ENCODE measurements at places on chromosomes 3 and 15.

GRCh38 chr3:49641921-49642707 lies 32.0 kb upstream of the APEH start:
- DNase-seq = no peak

- DNase-seq = no peak
These were observed 42.2 kb upstream of the POU1F1 start for GRCh38 chr3:87318617-87319021.

DNA sequence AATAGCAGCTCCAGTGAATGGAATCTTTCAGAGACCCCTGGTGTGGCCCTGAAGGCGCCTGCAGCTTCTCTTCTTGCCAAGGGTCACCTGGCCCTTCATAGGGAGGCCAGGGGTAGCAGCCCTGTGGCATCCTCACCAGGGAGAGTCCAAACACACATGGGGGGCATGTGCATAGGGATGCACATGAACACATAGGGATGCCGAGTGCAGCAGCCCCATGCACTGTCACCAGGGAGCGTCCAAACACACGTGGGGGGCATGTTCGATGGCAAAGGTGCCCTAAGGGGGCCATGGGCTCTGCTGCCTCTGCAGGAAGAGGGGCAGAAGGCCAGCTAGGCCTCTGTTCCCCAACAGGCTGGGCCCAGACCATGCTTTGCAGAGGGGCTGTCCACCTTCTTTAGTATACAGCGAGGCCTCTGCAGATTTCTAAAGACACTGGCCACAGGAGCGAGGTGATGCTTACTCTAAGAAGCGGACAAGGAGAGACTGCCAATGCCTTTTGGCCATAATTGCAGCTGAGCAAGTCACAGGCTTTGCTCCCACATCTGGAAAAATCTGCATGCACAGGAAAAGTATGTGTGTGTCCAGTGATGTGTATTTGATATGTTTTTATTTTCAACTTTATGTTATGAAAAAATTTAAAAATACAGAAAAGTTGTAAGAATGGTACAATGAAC lies 21.0 kb downstream of the ANAPC13 start:
- no peak for DNase-seq

DNA sequence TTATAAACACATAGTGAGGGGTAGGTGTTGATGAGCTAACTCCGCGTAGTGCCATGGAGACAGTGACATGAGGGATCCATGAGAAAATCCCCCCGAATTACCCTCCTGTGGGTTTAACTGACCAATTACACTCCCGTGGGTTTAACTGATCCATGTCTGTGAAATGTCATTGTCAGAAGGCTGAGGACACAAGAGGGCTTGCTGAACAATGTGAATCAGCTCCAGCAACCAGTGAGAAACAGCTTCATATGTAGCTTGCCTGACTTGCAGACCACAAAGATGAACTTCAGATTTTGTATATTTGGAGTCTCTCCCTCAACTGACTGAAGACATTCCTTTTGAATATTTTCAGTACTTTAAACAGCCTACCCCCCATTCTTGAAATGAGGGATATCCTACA lies 144.9 kb downstream of the FBN1 start:
- no peak for DNase-seq

DNA sequence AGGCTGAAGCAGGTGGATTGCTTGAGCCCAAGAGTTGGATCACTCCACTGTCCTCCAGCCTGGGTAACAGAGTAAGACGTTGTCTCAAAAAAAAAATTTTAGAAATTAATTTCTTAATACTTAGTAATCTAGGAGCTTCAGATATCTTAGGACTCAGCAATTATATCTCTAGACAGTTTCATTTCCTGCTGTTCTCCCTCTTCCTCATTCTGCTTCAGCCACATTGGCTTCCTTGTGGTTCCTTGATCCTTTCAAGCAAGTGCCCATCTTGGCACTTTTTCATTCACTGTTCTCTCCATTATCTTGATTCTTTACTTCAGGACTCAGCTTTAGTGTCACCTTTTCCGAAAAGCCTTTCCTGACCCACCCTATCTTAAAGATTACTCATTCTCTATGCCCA lies 22.5 kb downstream of the TMEM202 start:
- no peak for DNase-seq

- DNase-seq = no peak
These were observed 138.3 kb upstream of the TPM1 start for GRCh38 chr15:62904041-62904910.

DNA sequence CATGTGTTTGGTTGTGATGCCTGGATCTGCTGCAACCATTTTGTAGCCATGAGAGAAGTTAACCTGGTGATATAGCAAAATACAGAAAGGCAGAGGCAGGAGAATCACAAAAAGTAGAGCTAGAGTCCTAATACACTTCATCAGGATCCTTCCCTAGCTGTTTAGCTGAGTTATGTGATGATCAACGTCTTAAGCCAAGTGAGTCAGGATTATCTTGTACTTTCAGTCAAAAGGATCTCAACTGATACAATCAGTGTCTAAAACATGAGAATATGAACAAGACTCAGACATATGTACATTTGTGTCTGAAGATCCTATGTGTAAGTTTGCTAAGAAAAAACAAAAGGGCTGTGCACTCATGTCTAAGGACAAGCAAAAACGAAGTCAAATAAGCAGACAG lies 236.9 kb downstream of the NTRK3 start:
- no peak for DNase-seq

- DNase-seq = no peak
These were observed 23.2 kb upstream of the IGSF10 start for GRCh38 chr3:151483961-151484520.

DNA sequence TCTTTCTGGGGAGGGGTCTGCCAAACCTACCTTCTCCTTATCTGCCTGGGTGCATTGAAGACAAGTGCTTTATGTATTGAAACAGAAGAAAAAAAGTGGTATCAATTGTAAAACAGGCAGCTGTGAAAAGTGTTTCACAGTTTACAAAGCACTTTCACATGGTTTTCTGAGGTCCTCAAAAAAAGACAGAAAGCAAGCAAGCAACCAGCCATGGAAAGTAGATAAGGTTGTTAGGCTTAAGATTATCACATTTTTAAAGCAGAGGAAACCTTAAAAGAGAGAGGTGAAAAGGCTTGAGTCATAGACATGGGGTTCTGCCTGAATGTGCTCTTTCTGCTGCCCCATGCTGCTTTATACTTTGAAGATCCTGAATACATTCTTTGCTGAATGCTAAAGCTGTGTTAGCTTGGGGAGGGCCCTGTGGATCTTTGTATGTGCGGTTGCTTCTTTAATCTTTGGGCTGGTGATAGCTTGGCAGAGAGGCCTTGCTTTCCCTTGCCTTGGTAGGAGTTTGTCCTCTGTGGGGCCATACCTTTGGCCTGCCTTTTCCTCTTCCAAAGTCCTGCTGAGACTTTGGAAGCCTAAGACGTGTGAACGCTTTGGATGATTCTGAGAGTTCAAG lies 2.6 kb downstream of the SMAD3 start:
- no peak for DNase-seq

GRCh38 chr3:31934018-31934417 lies 47.0 kb downstream of the OSBPL10 start:
- DNase-seq = no peak

DNA sequence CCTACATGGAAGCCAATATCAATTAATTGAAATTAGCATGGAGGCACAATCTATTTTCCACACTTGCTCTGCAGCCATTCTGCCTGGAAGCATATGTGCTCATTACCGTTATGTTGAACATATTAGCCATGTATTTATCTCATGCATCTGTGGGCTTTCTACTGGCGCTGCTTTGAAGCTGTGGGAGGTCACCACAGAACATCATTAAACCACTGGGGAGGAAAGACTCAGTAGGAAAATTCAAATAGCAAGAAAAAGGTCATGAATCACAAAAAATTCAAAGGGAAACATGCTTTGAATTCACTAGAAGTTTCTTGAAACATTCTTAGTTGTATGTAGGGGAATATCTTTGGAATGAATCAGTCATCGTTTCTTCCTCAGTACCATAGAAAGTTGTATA lies 652.5 kb downstream of the EDEM1 start:
- no peak for DNase-seq

All from cortex of kidney (tissue), 1 donor.